ENCODE measurements at places on chromosomes 5 and 9.

DNA sequence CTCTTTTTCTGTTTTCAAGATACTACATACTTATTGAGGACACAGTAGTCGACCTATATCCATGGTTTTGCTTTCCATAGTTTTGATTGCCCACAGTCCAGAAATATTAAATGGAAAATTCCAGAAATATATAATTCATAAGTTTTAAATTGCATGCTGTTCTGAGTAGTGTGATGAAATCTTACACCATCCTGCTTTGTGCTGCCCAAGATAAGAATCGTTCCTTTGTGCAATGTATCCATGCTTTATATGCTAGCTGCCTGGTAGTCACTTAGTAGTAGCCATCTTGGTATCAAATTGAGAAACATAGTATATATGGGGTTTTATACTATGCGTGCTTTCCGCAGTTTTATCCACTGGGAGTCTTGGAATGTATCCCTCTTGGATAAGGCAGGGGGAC, 59.0 kb downstream of the CWC27 start:
- DNase-seq: no peak

DNA sequence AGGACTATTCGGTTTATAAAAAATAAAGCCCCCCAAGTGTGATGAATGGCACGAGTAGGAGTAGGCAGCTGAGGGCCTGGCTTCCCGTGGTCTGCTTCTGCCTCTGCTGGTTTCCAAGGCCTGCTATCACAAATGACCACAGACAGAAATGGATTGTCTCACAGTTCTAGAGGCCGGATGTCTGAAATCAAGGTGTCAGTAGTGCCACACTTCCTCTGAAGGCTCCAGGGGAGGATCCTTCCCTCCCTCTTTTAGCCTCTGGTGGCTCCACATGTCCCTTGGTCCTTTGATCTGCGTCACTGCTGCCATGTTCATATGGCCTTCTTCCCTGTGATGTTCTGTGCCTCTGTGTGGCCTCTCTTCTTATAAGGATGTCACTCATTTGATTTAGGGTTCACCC, 15.1 kb downstream of the PRKACG start:
- no peak for DNase-seq

DNA sequence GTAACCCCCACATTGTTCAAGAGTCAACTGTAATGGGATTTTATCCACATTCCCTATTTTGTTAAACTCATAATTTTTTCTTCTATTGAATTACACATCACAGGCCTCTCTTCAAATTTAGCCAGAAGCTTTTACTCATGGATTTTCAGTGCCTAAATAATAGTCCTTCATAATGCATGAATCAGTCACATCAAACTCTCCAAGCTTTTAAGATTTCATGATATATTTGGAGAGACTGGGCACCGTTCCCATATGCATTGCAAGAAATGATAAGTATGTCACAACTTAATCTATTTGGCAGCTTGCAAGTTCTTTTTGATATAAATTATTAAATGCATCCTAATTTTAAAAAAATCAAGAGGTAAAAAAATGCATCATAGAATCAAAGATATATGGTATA, 465.9 kb downstream of the DMAC1 start:
- DNase-seq: no peak

GRCh38 chr5:98786191-98786853, 12.9 kb downstream of the RGMB start:
- DNase-seq: no peak

DNA sequence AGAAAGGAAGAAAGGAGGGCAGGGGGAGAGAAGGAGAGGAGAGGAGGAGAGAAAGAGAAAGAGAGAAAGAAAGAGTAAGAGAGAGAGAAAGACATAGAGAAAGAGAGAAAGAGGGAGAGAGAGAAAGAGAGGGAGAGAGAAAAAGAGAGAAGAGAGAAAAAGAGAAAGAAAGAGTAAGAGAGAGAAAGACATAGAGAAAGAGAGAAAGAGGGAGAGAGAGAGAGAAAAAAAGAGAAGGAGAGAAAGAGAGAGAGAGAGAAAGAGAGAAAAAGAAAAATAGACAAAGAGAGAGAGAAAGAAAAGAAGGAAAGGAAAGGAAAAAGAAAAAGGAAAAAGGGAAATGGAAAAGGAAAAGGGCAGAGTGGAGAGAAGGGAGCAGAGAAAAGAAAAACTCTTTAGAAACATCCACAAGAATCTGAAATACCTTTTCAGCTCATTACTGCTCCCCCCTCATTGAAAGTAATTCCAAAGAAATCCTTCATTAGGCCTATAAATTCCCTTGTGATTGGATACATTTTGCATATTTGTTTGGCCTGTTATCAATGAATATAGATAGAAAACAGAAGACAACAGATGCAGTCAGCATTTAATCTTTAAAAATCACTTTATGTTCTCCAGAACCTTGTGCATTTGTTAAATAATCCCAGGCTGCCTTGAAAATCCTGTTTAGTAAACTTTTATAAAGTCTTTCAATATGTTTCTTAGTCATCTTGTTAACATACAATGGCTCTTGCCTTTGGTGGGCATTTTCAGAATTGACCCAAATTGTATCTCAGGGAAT, 411.5 kb downstream of the NFIB start:
- DNase-seq: no peak

DNA sequence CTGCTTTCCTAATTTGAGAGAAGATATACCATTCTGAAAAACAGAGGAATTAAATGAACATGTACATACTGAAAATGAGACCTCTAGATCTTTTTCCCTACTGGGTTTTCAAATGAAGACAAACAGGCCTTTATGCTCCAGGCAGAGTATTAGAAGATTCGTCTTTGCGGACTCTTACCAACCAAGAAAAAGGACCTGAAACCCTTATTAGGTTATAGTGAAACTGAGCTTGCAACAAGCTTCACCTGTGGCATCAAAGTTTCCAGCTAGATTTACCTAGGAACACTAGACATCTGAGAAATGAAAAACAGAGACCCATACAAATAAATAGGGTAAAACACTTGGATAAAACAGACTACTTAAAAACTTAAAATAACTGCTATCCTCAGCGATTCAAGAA, 46.3 kb downstream of the SMIM15 start:
- no peak for DNase-seq

GRCh38 chr9:70525519-70525918, 111.1 kb upstream of the KLF9 start:
- no peak for DNase-seq

DNA sequence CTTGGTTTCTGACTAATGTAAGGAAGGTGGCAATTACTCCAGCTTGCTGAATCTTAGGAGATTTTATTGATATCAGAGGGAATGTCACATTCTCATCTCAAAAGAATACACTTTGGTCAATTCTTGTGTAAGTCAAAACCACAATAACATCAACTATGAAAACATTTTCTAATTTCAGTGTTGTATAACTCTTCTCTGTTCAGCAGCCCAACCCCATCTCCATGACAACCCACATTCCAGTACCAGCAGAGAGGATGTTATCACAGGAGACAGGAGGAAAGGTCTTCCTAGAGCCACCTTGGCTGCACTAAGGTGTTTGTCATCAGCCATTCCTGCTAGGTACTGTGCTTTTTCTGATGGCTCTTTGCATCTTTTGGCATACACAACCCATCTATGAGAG, 529.1 kb upstream of the BRINP1 start:
- DNase-seq: no peak

GRCh38 chr9:120737416-120738165, 23.3 kb upstream of the MEGF9 start:
- DNase-seq: no peak

DNA sequence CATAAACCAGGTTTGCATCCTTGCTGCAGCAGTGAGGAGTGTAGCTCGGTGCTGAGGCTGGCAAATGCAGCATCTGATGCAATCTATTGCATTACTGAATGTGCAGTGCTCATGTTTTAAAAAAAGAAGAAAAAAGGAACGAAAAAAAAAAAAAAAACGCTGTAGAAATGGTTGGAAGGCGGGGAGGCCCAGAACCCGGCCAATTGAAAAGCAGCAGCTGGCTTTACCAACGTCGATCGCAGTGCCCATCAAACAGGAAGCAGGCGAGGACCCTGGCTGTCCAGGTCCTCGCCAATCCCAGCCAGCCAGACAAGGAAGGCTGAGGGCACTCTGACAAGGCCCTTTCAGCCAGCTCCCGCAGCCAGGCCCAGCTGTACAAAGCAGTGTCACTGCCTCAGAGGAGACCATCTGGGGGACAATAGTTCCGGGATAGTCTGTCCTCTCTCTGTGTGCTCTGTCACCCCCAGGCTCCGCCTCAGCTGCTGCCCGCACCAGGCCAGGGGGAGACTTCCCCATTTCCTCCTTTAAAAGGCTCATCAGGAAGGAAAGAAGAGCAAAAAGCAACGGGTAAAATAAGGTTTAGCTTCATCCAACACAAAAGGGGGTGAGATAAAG, 21.8 kb upstream of the CPEB4 start:
- DNase-seq: no peak

DNA sequence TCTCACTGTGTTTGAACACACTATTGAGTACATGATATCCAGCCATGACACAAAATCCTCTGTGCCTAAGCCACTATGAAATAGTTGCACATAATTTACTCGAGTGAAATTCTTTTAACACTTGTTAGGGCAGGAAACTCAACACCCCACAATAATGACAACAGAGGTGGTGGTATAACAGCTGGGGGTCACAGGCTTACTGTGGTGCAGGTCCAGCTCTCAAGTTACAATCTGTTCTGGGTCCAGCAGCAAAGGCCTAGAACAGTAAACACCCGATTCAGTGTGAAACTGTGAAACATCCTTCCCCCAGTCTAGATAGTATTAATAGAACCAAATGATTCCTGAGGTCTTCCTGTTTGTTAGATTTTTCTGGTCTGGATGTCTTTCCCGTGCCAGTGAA, 102.9 kb upstream of the APC start:
- DNase-seq: no peak

DNA sequence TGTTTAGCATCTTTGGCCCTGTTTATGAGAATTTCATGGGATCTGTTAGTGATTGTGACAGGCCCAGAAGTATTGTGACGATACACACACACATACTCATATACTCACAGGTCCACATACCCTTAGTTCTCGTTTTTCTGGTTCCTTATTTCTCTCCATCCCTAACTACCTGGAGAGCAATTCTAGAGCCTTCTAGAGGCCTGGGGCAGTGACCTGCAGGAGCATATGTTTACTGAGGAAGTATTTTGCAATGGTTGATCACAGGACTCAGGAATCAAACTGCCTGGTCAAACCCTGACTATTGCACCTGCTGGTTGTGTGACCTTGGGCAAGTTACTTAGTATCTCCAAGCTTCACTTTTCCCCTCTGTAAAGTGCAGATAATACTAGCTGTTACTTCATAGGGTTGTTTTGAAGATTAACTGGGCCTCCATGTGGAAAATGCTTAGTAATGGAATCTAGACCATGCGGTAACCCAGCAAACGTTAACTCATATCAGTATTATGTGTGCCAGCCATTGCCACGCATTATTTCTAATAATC, 8.7 kb downstream of the PAPPA start:
- no peak for DNase-seq

- DNase-seq: no peak
Measured at GRCh38 chr9:108241384-108242073, 614.3 kb downstream of the ACTL7B start.

DNA sequence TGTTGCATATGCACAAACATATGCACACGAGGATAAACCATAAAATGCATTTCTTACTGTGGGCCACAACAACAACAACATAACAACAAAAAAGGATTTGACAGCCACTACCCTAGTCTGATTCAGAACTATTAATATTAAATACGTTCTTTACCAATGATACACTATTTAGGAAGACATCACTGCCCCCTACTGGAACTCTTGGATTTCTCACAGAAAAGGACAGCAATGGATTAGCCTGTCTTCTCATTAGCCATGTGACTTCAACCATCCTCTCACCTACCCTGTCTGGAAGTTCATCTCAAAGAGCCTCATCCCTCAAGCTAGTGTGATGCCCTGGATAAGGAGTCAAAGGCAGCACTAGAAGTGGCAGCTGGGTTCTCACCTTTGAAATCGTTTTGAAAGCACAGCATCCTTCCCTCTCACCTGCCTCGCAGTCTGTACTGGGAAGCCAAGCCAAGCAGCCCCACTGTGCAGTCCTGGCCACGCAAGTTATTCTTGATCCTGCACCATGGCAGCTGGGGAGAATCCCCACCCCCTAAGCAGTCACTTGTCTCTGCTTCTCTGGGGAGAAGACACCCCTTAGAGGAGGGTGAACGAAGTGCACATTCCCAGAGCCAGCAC, 64.6 kb downstream of the SH3TC2 start:
- DNase-seq: no peak

- no peak for DNase-seq
Measured at GRCh38 chr5:34022121-34022705, 14.4 kb upstream of the AMACR start.

DNA sequence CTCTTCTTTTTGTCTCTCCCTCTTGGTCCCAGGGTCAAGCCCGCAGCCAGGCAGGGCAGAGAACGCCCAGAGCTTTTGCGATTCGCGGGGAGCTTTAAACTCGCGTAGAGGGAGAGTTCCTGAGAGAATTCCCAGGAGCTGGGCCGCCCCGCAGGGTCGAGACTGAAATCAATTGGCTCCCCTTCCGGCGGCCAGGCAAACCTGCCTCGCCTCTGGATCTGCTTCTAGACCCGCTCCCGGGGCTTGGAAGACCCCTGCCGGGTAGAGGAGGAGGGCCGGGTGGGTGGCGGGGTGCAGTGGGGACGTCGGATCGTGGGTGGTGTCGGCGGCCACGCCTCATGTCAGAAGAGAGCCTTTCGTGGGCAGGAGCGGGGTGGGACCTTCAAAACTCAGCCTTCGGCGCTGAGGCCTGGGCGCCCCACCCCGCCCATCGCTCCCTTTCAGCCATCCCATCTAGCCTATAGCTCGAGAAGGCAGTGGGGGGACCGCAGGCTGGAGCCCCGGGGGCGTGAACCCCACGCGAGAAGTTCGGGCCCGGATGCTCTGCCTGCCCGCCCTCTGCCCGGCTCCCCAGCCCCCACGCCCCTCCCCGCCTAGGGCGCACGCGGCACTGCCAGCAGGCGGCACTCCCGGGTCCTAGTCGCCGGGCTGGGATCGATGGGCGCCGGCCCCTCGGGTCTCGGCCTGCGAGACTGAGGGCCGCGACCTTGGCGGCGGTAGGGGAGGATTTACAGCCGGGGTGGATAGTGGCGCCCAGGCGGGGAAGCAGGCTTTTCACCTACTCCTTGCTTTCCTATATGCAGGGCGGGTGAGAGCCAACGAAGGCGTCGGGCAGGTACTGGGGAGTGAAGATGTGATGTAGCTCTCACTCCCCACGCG, 6.1 kb downstream of the PRDM6 start:
- no peak for DNase-seq

GRCh38 chr5:179287071-179287470, 58.2 kb downstream of the ADAMTS2 start:
- no peak for DNase-seq

DNA sequence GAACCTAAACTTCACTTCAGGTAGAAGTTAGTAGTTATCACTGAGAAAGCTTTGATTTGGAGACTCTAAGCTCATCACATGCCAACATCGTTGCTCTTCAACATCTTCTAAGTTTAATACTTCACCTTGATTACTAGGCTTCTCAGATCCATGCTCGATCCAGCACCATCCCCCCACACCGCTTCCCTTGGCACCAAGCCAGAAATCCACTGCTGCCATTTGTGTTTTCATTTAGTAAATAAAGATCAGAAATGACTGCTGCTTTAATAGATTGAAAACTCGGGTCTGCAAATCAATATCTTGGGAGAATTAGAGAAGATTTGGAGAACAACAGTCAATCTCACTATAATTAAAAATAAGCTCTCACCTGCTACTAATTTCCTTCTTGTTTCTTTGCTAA, 214.7 kb upstream of the NR4A3 start:
- DNase-seq: no peak

- no peak for DNase-seq
Measured at GRCh38 chr9:134870301-134870694, 10.3 kb upstream of the FCN2 start.

Measured in NCI-H2081 treated with DMSO at 0.1 percent for 48 hours (cell line).